ENCODE measurements at places on chromosomes 4 and X. TPM values are rescaled to one million over a fixed set of nuclear protein-coding genes. Genes with fewer than 3 reads are reported as not detected.

GRCh38 chr4:14184767-14185166 lies 557.2 kb upstream of the BOD1L1 start:
- no peak for DNase-seq

DNA sequence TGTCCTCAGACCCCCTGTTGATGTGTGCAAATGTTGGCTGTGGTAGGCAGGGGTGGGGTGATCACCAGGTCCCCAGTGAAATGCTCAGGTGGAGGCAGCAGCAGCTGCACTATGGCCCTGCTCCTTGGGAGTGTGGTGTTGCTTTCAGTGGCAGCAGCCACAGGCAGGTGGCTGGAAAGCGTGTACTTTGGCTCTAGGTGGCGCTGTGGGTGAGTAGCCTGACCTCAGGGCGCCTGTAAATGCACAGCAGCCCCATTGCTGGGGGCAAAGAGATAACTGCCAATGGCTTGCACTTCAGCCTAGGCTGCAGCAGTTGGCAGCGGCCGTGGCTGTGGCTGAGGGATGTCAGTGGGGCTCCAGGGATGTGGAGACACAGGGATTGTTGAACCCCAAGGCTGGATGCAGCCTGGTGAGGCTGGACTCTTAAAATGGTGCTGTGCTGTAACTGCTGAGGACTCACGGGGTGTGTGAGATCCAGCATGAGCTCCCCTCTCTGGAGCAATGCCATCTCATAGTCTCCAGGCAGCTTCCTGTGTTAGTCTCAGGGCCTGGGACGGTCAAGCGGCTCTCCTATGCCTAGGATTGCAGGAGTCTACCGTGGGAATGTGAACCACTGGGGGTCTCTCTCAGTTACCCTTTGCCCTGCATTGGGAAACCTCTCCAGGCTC lies 421.7 kb upstream of the HTR2C start:
- DNase-seq: no peak

- no peak for DNase-seq
These were observed 178.7 kb downstream of the DCTD start for GRCh38 chr4:182738283-182739047.

GRCh38 chr4:98352396-98352795 lies 91.2 kb downstream of the RAP1GDS1 start:
- no peak for DNase-seq

DNA sequence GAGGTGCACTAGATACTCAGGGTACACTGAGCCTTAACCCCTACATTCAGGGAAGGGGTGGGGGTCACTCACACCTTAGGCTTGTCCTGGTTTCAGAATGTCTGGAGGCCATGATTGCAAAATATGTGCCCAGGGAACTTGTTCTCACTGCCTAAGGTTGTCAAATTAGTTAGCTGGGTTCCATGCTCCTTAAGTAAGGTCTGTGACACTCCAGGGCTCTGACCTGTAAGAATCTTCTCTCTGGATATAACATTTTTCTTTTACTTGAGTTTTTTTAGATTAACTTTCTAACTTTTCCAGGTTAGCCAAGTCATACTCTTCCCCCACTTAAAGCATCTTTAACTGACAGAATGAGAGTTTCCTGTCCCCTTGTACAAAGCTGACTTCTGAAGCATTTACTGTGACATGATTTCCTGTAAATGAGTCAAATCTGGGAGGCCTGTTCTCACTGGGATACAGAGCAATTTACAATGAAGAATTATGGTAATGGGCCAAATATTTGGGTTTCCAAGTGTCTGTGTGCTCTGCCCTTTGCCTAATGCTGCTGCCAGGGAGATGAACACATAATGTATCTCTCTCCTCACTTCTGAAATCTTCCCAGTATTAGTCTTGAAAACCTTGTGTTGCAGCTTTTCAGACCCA lies 101.7 kb downstream of the GATB start:
- DNase-seq: no peak

The RNF128 gene
- 0.12 TPM for total RNA-seq

Data from NCI-H460 (cell line).